Kidney (tissue), 22 donors: ENCODE measurements at places on chromosomes 6 and 20.
A peak's percentile ranks its signal among the peaks of the same experiment; 100 is the strongest.

DNA sequence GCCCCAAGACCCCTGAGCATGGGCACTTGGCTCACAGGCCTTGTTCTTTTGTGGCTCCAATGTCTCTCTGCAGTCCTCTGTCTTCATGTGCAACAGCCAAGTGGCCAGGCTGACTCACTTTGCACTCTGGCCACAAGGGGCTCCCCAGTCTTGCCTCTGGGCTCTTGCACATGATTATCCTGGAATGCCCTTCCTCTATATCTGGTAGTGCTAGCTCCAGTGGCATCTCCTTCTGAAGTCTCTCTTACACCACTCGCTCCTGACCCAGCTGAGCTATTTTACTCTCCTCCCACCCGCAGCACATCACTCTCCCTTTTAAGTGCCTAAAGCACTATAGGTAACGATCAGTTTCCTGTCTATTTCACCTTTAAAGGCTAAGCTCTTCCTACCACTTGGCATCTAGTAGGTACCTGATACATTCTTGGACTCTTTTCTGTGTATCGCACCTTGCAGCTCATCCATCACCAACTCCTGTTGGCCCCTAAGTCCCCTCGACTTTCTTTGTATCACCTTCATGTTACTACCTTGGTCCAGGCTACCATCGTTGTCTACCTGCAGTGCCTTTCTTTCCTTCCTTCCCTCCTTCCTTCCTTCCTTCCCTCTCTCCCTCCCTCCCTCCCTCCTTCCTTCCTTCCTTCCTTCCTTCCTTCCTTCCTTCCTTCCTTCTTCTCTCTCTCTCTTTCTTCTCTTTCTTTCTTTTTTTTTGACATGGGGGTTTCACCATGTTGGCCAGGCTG lies 211.9 kb upstream of the RNF24 start:
- no peaks in the 10 kb centered on the region for H3K36me3 ChIP-seq
- no peaks in the 10 kb centered on the region for H3K4me1 ChIP-seq

DNA sequence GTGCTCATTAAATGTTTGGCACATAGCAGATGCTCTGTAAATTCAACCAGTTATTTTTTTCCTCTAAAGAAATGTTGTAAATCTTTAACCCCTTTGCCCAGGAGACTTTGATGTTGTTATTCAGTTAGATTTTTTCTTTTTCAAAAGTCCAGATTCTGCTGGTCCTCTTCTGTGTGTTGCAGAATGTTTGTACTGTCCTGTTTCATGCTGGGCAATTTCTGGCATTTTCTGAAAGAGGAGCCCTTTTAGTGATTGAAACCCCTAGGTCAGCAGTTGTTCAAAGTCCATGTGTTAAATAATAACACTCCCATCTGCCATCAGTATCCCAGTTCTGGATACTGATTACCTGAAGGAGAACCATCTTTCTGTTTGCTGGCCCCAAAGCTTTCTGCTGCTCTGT lies 1.3 kb upstream of the SLC17A1 start:
- DNase-seq = no peak
- no peak overlapping the region for H3K27ac ChIP-seq

DNA sequence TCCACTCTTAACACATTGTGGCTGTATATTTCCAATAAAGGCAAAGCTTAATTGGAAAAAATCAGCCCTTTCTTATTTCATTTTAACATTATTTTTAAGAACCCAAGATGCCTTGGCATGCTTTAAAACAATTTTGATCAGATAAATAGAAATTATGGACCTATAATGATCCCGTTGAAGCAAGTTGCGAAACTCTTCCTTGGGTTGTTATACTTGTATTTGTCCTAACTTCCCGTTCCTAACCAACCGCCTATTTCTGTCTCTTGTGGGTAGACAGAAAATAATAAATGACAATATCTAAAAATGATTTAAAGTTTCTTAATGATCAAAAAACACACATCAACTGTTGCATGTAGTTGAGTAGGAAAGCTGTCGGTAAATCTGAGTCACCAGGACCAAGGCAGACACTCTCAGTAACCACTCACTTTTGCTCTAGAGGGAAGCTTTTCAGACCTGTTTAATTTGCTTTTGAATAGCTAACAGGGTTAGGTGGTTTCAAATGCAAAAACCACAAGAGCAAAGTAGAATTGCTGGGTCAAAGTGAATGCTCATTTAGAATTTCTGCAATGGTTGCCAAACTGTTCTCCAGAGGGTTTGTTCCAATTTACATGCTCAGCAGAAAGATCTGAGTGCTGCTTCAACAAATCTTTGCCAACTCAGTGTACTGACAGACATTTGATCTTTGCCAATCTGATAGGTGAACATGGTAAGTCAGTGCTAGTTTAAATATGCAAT lies 34.2 kb upstream of the KCNK5 start:
- no peak for DNase-seq
- no peaks in the 10 kb centered on the region for H3K27me3 ChIP-seq
- H3K36me3 ChIP-seq = no peaks in the 10 kb centered on the region
- H3K27ac ChIP-seq = peak overlapping the region; percentile 34

DNA sequence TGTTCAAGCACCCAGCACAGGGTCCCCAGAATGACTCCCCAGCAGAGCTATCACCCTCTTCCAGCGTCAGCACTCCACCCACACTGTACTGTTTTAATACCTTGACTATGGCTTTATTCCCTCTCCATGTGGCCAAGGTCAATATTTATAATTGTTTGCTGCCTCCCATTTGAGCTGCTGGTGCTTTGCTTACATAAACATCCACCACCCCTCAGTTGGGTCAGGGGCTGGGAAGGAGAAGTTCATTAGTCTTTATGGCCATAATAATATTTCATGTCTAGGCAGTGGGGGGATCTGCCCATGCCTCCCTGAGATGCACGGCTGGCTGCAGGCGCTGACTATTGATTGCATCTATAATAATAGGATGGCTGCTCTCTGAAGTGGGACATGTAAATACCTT lies 41.8 kb upstream of the SAYSD1 start:
- no peak for DNase-seq
- H3K4me1 ChIP-seq = no peaks in the 10 kb centered on the region

GRCh38 chr6:45702849-45703739 lies 312.6 kb downstream of the CLIC5 start:
- no peak overlapping the region for H3K4me3 ChIP-seq
- H3K27me3 ChIP-seq = no peaks in the 10 kb centered on the region
- no peak overlapping the region for H3K27ac ChIP-seq
- no peaks in the 10 kb centered on the region for H3K4me1 ChIP-seq
- H3K36me3 ChIP-seq = no peaks in the 10 kb centered on the region
